ENCODE measurements at places on chromosomes 4 and X. TPM values are rescaled to one million over a fixed set of nuclear protein-coding genes. Genes with fewer than 3 reads are reported as not detected.

KCNE5 gene
- 0.12 TPM for total RNA-seq

PORCN gene
- total RNA-seq: 6.2 TPM

ING2 gene
- total RNA-seq: 11.6 TPM

ARR3 gene
- not detected for total RNA-seq

PCGF3 gene
- total RNA-seq: 50.3 TPM

CXorf51B gene
- total RNA-seq: not detected

NHS gene
- total RNA-seq: 0.51 TPM

SHROOM4 gene
- 6.8 TPM for total RNA-seq

XAGE2 gene
- not detected for total RNA-seq
